A673 (cell line): ENCODE measurements at places on chromosomes 2 and 18. TPM values are rescaled to one million over a fixed set of nuclear protein-coding genes. Genes with fewer than 3 reads are reported as not detected.
A peak's percentile ranks its signal among the peaks of the same experiment; 100 is the strongest.

DNA sequence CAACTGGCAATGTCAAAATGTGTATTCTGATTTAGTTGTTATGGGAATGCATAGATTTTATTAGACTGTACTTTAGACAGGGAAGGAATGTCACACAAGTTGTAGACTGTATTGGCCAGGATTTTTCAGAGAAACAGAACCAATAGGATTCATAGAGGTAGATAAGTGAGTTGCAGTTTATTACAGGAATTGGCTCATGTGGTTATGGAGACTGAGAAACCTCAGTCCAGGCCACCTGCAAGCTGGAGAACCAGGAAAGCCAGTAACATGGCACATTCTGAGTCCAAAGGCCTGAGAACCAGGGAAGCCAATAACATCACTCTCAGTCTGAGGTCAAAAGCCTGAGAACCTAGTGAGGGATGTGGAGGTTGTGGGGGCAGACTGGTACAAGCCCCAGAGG lies 1.8 kb upstream of the GALNT5 start:
- H3K27me3 ChIP-seq = no peaks in the 10 kb centered on the region
- H3K36me3 ChIP-seq = no peaks in the 10 kb centered on the region
- no peak overlapping the region for H3K4me3 ChIP-seq
- DNase-seq = no peak

GRCh38 chr2:139645617-139646016 lies 865.4 kb upstream of the NXPH2 start:
- H3K36me3 ChIP-seq = no peaks in the 10 kb centered on the region
- no peak overlapping the region for H3K27ac ChIP-seq
- no peaks in the 10 kb centered on the region for H3K4me1 ChIP-seq

GRCh38 chr2:143254110-143254509 lies 124.9 kb downstream of the ARHGAP15 start:
- H3K4me3 ChIP-seq = no peak overlapping the region
- H3K4me1 ChIP-seq = no peaks in the 10 kb centered on the region
- no peaks in the 10 kb centered on the region for H3K36me3 ChIP-seq
- no peak overlapping the region for H3K27ac ChIP-seq
- peaks cover 29% of the 10 kb centered on the region for H3K27me3 ChIP-seq

DNA sequence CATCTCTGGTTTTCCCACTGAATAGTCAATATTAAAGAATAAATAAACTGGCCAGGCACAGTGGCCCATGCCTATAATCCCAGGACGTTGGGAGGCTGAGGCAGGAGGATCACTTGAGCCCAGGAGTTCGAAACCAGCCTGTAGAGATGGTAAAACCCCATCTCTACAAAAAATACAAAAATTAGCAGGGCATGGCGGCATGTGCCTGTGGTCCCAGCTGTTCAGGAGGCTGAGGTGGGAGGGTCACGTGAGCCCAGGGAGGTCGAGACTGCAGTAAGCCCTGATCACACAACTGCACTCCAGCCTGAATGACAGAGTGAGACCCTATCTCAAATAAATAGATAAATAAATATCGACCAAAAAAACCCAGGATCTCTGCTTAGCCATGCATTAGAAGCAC lies 50.2 kb upstream of the BIN1 start:
- no peaks in the 10 kb centered on the region for H3K4me1 ChIP-seq
- no peaks in the 10 kb centered on the region for H3K27me3 ChIP-seq
- DNase-seq = no peak
- H3K4me3 ChIP-seq = no peak overlapping the region
- H3K36me3 ChIP-seq = no peaks in the 10 kb centered on the region

GRCh38 chr18:11767935-11768334 lies 78.9 kb downstream of the GNAL start:
- H3K4me3 ChIP-seq = no peak overlapping the region
- H3K36me3 ChIP-seq = no peaks in the 10 kb centered on the region
- H3K27ac ChIP-seq = no peak overlapping the region
- DNase-seq = no peak
- H3K27me3 ChIP-seq = peaks cover 31% of the 10 kb centered on the region
- no peaks in the 10 kb centered on the region for H3K4me1 ChIP-seq

GRCh38 chr2:143524119-143524553 lies 394.9 kb downstream of the ARHGAP15 start:
- no peaks in the 10 kb centered on the region for H3K36me3 ChIP-seq
- peaks cover 31% of the 10 kb centered on the region for H3K4me1 ChIP-seq
- no peak for DNase-seq
- H3K27me3 ChIP-seq = no peaks in the 10 kb centered on the region
- H3K4me3 ChIP-seq = no peak overlapping the region
- H3K27ac ChIP-seq = no peak overlapping the region

TBR1 gene
- total RNA-seq = 0.17 and 0.44 TPM in 2 replicates

- H3K4me3 ChIP-seq = no peak overlapping the region
- DNase-seq = peak; percentile 66
- no peaks in the 10 kb centered on the region for H3K36me3 ChIP-seq
- H3K4me1 ChIP-seq = peaks cover 13% of the 10 kb centered on the region
Observed at GRCh38 chr2:160910681-160911080, 249.5 kb upstream of the TANK start.

LAMA3 gene
- total RNA-seq = 2.6 and 2.7 TPM in 2 replicates

DNA sequence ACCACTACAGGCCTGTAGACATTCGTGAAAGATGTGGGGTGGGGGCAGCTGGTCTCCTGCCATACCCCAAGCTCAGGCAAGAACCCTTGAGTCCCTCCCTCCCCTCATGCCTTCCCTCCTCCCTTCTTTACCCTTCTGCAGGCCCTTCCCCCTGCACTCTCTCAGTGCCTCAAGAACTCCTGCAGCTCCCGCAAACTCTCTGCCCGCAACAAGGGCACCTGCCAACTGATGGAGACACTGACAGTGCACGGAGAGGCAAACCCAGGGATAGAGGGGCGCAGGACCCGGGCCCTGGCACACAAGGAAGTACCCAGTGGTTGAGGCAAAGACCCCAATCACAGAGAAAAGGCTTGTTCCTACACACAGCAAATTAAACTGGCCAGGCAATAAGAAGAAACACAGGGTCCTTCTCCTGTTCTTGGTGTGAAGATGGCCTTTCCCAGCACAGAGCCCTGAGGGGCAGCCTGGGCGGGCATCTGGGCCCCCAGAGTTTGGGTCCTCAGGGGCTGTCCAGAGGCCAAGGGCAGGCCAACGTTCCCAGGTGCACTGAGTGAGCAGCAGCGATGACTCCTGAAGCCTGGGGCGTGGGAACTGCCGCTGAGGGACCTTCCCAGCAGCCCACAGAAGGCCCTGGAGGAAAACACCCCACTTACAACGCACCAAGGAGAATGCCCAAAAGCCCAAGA lies 1.6 kb downstream of the TEKT4 start:
- H3K4me3 ChIP-seq = no peak overlapping the region
- H3K27ac ChIP-seq = no peak overlapping the region
- peaks cover 27% of the 10 kb centered on the region for H3K27me3 ChIP-seq
- DNase-seq = no peak
- no peaks in the 10 kb centered on the region for H3K36me3 ChIP-seq
- H3K4me1 ChIP-seq = no peaks in the 10 kb centered on the region

MAP2 gene
- total RNA-seq = 1.7 and 2.0 TPM in 2 replicates

- no peaks in the 10 kb centered on the region for H3K27me3 ChIP-seq
- DNase-seq = no peak
- H3K27ac ChIP-seq = no peak overlapping the region
- H3K36me3 ChIP-seq = no peaks in the 10 kb centered on the region
- H3K4me3 ChIP-seq = no peak overlapping the region
- H3K4me1 ChIP-seq = no peaks in the 10 kb centered on the region
Observed at GRCh38 chr18:66764230-66764629, 160.3 kb upstream of the CDH19 start.

GRCh38 chr2:226875438-226876225 lies 39.8 kb downstream of the RHBDD1 start:
- H3K27me3 ChIP-seq = no peaks in the 10 kb centered on the region
- H3K27ac ChIP-seq = no peak overlapping the region
- no peak overlapping the region for H3K4me3 ChIP-seq

SATB2 gene
- 20.3 and 23.2 TPM in 2 replicates for total RNA-seq

ASXL3 gene
- total RNA-seq = 0.11 TPM in 2 replicates

GRCh38 chr2:51619961-51620360 lies 588.0 kb upstream of the NRXN1 start:
- no peaks in the 10 kb centered on the region for H3K4me1 ChIP-seq
- no peaks in the 10 kb centered on the region for H3K27me3 ChIP-seq
- no peak overlapping the region for H3K4me3 ChIP-seq
- no peak overlapping the region for H3K27ac ChIP-seq
- DNase-seq = no peak
